ENCODE measurements at places on chromosomes 2 and 18.

- no peak for DNase-seq
These were observed 159.9 kb downstream of the ZNF521 start for GRCh38 chr18:25192065-25192464.

- DNase-seq = no peak
These were observed 34.1 kb downstream of the NOP58 start for GRCh38 chr2:202299712-202300111.

GRCh38 chr18:39318008-39318407 is 1752.4 kb upstream of the CELF4 start:
- no peak for DNase-seq

GRCh38 chr2:23351388-23352141 is 33.4 kb upstream of the KLHL29 start:
- no peak for DNase-seq

- no peak for DNase-seq
These were observed 1.5 kb downstream of the EXOC6B start for GRCh38 chr2:72824224-72824842.

DNA sequence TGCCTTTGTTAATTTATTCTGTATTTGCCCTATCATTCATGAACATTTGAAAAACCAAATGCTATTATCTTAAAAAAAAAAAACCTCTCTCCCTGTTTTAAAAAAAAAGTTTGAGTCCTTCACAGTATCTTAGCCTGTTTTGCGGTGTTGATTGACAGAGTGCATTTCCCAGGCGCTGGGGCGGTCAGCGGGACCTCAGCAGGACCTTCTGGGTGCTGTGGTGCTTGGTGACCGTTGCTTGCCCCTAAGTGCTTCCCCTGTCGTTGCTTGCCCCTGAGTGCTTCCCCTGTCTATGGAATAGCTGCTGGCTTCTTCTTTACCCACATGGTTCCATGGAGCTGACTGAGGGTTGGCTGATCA is 12.1 kb downstream of the ATP6V1C2 start:
- no peak for DNase-seq

- no peak for DNase-seq
These were observed 10.9 kb downstream of the NHEJ1 start for GRCh38 chr2:219149667-219150066.

DNA sequence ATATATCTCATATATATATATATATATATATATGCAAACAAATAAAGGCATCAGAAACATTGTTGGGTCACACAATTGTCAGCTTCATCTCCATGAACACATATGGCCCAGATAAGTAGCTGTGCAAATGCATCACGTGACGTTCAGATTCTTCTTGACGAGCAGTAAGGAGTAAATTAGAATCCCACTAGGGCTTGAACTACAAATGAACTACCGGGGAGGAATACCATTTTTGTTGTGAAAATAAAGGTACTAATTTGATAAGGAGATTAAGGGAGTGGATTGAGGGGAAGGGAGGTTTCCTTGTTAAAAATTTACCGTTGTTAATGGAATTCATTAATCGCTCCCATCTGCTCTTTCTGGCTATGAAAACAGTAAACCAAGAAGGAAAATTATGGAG is 186.5 kb upstream of the COPS8 start:
- DNase-seq = no peak

GRCh38 chr2:196927376-196928225 is 1.1 kb upstream of the PGAP1 start:
- no peak for DNase-seq
